Naive thymus-derived CD4-positive, alpha-beta T cell (primary cell): ENCODE measurements at places on chromosomes 5 and 9. TPM values are rescaled to one million over a fixed set of nuclear protein-coding genes. Genes with fewer than 3 reads are reported as not detected.

The SLCO6A1 gene
- total RNA-seq: not detected

The DAB2IP gene
- total RNA-seq: not detected

The MBLAC2 gene
- 17.4 TPM for total RNA-seq

The LECT2 gene
- not detected for total RNA-seq

The CORO2A gene
- total RNA-seq: 7.7 TPM

The NAIF1 gene
- 11.6 TPM for total RNA-seq

The CDKN2A gene
- 0.95 TPM for total RNA-seq

The TRPM3 gene
- not detected for total RNA-seq

The GFI1B gene
- total RNA-seq: 2.7 TPM

- DNase-seq: no peak
- no peaks in the 10 kb centered on the region for H3K36me3 ChIP-seq
- no peak overlapping the region for H3K27ac ChIP-seq
- no peaks in the 10 kb centered on the region for H3K27me3 ChIP-seq
- no peaks in the 10 kb centered on the region for H3K4me1 ChIP-seq
- no peak overlapping the region for H3K4me3 ChIP-seq
Observed at GRCh38 chr5:116738239-116738614, 163.6 kb upstream of the SEMA6A start.

DNA sequence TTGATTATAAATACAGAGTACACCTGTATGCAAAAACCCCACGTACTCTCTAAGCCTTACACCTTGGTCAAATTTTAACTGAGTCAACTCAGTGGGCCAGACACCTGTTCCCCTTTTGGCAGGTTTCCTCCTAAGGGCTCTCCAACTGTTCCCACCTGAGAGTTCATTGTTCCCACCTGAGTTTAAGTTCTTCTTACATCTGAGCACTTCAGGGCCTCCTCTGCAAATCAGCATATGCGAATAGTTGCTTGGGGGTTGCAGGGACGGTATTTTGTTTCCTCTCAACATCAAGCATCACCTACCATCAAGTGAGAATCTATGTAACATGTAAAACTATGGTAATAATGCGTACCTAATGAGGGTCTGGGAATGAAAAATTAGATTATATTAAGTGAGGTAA, 300.0 kb downstream of the PIK3R1 start:
- H3K36me3 ChIP-seq: no peaks in the 10 kb centered on the region
- H3K4me3 ChIP-seq: no peak overlapping the region
- no peak overlapping the region for H3K27ac ChIP-seq
- no peak for DNase-seq
- H3K27me3 ChIP-seq: no peaks in the 10 kb centered on the region

GRCh38 chr9:18903450-18903849, 129.6 kb downstream of the SAXO1 start:
- no peak for DNase-seq
- no peaks in the 10 kb centered on the region for H3K27me3 ChIP-seq
- no peak overlapping the region for H3K27ac ChIP-seq
- no peak overlapping the region for H3K4me3 ChIP-seq
- no peaks in the 10 kb centered on the region for H3K36me3 ChIP-seq
- no peaks in the 10 kb centered on the region for H3K4me1 ChIP-seq

GRCh38 chr5:95583992-95584391, 29.1 kb downstream of the ARSK start:
- DNase-seq: no peak
- H3K4me1 ChIP-seq: no peaks in the 10 kb centered on the region
- peaks cover 8% of the 10 kb centered on the region for H3K36me3 ChIP-seq
- H3K27ac ChIP-seq: no peak overlapping the region
- H3K27me3 ChIP-seq: no peaks in the 10 kb centered on the region

- no peaks in the 10 kb centered on the region for H3K27me3 ChIP-seq
- H3K36me3 ChIP-seq: no peaks in the 10 kb centered on the region
- no peak for DNase-seq
- H3K4me3 ChIP-seq: no peak overlapping the region
- H3K4me1 ChIP-seq: peaks cover 14% of the 10 kb centered on the region
Observed at GRCh38 chr9:136091582-136092352, 3.3 kb downstream of the NACC2 start.

DNA sequence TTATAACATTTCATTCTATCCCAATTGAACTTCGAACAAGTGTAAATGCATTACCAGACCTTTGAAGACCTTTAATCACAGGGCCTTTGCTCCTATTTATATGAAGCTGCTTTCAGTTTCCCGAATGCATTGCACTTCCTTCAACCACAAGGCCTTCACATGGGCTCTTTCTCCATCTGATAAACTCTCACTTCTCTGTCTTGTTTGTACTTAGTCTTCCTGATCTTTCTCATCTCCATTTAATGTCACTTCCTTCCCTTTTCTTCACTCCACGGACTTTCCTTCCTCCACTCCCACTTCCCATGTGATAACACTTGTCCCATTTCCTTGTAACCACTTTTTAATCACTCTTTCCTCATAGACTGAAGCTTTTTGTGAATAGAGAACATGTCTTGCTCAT, 74.3 kb upstream of the TNC start:
- DNase-seq: no peak
- H3K27ac ChIP-seq: no peak overlapping the region
- no peaks in the 10 kb centered on the region for H3K4me1 ChIP-seq
- no peaks in the 10 kb centered on the region for H3K27me3 ChIP-seq

DNA sequence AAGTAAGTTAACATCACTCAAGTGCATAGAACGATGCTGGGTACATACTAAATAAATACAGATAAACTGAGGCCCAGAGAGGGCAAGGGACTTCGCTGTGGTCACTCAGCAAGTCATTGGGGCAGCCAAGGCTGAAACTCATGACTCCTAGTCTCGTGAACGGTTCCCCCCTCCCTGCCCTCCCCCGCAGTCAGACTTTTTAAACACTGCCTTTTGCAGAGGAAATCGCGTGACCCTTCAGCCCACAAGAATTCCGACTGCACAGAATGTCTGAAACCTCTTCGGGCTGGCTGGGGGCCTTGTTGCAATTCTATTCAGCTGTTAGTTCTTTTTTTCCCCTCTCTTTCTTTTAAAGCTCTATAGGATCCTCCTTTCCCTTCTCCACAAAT, 28.1 kb downstream of the NEK6 start:
- H3K27me3 ChIP-seq: no peaks in the 10 kb centered on the region
- H3K36me3 ChIP-seq: no peaks in the 10 kb centered on the region
- H3K4me3 ChIP-seq: no peak overlapping the region
- DNase-seq: no peak
- H3K27ac ChIP-seq: no peak overlapping the region

- no peaks in the 10 kb centered on the region for H3K27me3 ChIP-seq
- no peak within 1 kb of the TSS for H3K4me3 ChIP-seq
- H3K36me3 ChIP-seq: no peaks in the 10 kb centered on the region
- H3K4me1 ChIP-seq: no peaks in the 10 kb centered on the region
Observed at GRCh38 chr9:115117999-115118878, at the start of gene TNC. TSS of gene TNC (minus strand) at chr9:115118157. CDS start at chr9:115091018, 27,139 bp downstream.

DNA sequence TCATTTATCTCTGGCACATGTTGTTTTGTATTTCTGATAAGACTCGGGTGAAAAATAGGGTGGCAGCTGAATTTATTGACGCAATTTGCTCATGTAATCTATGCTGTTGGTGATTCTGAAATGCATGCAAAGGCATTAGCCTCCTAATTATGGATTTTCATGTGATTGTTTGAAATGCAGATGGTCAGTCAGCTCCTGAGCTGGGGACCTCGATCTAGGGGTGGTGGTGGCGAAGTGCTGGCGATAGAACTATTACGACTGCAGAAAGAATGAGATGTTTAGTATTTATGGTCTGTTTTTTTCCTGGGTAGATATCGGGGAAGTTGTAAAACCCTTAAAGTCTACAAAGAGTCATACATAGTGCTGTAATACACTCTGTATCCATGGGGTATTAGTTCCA, 88.6 kb downstream of the SLC28A3 start:
- H3K27ac ChIP-seq: no peak overlapping the region
- no peaks in the 10 kb centered on the region for H3K4me1 ChIP-seq
- no peaks in the 10 kb centered on the region for H3K27me3 ChIP-seq
- no peak overlapping the region for H3K4me3 ChIP-seq
- no peaks in the 10 kb centered on the region for H3K36me3 ChIP-seq
- no peak for DNase-seq

- H3K27me3 ChIP-seq: no peaks in the 10 kb centered on the region
- H3K27ac ChIP-seq: no peak overlapping the region
- no peak for DNase-seq
- no peaks in the 10 kb centered on the region for H3K4me1 ChIP-seq
Observed at GRCh38 chr9:86099701-86100364, 475 bp upstream of the GOLM1 start.

DNA sequence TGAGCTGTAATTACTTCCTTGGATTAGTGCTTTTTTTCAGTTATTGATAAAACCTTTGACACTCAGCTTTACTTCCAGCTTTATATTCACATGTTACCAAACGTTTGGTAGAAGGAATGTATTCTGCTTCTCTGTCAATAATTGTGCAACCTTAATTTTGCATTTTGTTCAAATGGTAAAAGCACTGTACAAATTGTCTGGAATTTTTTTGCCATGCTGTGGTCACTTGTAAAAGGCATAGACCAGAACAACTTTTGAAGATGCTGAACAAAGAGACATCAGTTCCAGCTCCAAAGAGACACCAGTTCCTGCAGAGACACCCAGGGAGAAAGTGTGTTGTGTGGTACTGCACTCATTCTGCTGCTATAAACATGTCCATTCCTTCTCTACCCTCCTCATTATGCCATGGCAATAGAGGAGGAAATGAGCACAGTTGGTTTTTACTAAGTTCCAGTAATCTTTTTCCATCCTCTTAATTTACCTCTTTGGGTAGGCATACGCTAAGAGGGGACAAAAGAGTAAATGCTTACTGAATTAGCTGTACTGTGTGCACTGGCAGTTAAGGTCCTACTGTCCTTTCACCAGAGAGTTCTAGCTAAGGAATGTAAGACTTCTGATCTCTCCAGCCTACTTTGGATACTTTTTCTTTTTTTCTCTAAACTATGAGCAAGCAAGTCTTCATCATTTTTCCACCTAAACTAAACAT, 387.4 kb downstream of the FGF10 start:
- H3K36me3 ChIP-seq: no peaks in the 10 kb centered on the region
- no peak for DNase-seq
- H3K27me3 ChIP-seq: no peaks in the 10 kb centered on the region
- no peak overlapping the region for H3K4me3 ChIP-seq

DNA sequence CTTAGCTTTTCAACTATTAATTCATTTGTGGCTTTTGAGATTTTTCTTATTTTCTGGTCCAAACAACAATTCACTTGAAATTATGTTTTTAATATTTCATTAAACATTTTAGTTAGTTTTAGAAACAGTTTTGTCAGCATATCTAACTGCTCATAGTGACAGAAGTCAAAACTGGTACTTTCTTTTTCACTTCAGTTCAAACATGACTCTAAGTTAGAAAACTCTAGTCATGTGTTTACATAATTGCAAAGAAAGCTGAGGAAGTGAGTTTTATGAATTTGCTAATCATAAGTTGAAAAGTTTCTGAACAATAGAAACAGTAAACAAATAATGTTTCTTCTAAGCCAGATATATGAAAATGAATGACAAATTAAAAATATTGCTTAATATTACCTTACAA, 1931.0 kb downstream of the EFNA5 start:
- no peaks in the 10 kb centered on the region for H3K4me1 ChIP-seq
- no peaks in the 10 kb centered on the region for H3K27me3 ChIP-seq
- no peak for DNase-seq

- no peaks in the 10 kb centered on the region for H3K4me1 ChIP-seq
- H3K27ac ChIP-seq: no peak overlapping the region
- no peaks in the 10 kb centered on the region for H3K27me3 ChIP-seq
- no peak overlapping the region for H3K4me3 ChIP-seq
- H3K36me3 ChIP-seq: no peaks in the 10 kb centered on the region
Observed at GRCh38 chr5:145104106-145104505, 731.0 kb downstream of the PRELID2 start.

DNA sequence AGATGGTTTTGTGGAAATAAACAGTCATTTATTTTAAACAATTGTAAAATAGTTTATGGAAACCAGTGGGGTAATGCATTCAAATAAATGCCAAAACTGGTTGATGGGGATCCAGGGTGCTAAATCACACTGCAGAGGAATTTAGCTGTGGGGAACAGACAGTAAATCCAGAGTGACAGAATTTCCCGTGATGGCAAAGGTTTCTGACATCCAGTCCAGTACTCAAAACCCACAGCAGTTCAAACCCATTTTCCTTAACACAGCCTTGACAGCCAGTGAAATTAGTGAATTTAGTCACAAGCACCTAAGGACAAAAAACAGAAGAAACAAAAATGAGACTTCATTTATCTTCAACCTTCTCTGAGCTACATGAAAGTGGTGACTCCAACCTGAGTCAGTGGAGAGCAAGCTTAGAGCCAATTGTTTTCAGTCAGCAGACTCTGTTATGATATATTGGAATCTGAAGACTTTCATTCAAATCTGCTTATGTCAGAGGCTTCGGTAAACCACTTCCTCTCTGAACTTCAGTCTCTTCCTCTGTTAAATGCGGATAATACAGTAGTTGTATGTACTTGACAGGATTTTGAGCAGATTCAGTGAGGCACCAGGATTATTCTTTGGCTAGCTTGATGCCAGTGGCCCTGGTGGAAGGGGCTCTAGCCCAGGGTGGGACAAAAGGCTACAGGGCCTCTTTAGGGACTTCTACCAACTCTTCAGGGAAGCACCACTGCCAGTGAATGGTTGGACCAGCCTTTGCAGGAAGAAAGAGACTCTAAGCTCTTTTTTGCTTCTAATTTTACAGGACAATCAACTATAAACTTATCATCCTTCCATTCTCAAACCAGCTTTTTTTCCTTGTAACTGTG, 185.3 kb downstream of the MAPKAP1 start:
- H3K4me1 ChIP-seq: peaks cover 8% of the 10 kb centered on the region
- peak overlapping the region; percentile 16 for H3K27ac ChIP-seq
- H3K4me3 ChIP-seq: no peak overlapping the region
- H3K27me3 ChIP-seq: no peaks in the 10 kb centered on the region

GRCh38 chr9:129362287-129363000, 184.4 kb upstream of the IER5L start:
- no peak for DNase-seq
- H3K27ac ChIP-seq: no peak overlapping the region
- H3K4me1 ChIP-seq: no peaks in the 10 kb centered on the region
- H3K36me3 ChIP-seq: no peaks in the 10 kb centered on the region

DNA sequence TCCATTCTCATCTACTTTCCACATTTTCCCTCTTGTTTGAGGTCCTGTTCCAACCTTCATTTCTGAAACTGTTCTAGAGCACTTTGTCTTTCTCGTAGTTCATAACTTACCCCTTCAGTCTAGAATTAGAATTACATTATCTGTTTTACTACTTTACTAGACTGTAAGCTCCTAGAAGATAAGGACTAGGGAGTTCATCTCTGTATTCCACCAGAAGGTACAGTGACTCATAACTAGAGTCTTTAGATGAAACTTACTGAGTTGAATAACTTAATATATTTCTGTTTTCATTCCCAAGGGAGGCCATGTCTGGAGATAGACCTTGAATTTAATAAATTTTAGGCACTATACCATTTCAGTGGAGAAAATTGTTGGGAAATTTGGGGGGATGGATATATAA, 38.7 kb downstream of the G3BP1 start:
- H3K4me1 ChIP-seq: no peaks in the 10 kb centered on the region
- no peaks in the 10 kb centered on the region for H3K36me3 ChIP-seq
- no peak overlapping the region for H3K27ac ChIP-seq
- no peaks in the 10 kb centered on the region for H3K27me3 ChIP-seq

GRCh38 chr5:100790170-100790665, 112.9 kb downstream of the ST8SIA4 start:
- no peaks in the 10 kb centered on the region for H3K27me3 ChIP-seq
- no peak overlapping the region for H3K27ac ChIP-seq
- no peak for DNase-seq
- no peak overlapping the region for H3K4me3 ChIP-seq
- H3K4me1 ChIP-seq: no peaks in the 10 kb centered on the region

- no peak overlapping the region for H3K27ac ChIP-seq
- no peaks in the 10 kb centered on the region for H3K36me3 ChIP-seq
- H3K27me3 ChIP-seq: no peaks in the 10 kb centered on the region
- no peak for DNase-seq
- H3K4me1 ChIP-seq: no peaks in the 10 kb centered on the region
Observed at GRCh38 chr5:102713682-102714231, 41.3 kb upstream of the PAM start.
